ENCODE measurements at places on chromosomes 5 and 9. TPM values are rescaled to one million over a fixed set of nuclear protein-coding genes. Genes with fewer than 3 reads are reported as not detected.

The MYMK gene
- total RNA-seq, result not detected

The FYB1 gene
- total RNA-seq, result 0.12 TPM

The ZNF883 gene
- total RNA-seq, result 2.2 TPM

The SMIM15 gene
- 86.7 TPM for total RNA-seq

The LVRN gene
- total RNA-seq, result 0.33 TPM

The GABRA1 gene
- total RNA-seq, result not detected

The CBY3 gene
- total RNA-seq, result not detected

The DNAH5 gene
- total RNA-seq, result 0.11 TPM

The TNC gene
- total RNA-seq, result 364 TPM
